RWPE1 (cell line): ENCODE measurements at places on chromosomes 11 and 22.

DNA sequence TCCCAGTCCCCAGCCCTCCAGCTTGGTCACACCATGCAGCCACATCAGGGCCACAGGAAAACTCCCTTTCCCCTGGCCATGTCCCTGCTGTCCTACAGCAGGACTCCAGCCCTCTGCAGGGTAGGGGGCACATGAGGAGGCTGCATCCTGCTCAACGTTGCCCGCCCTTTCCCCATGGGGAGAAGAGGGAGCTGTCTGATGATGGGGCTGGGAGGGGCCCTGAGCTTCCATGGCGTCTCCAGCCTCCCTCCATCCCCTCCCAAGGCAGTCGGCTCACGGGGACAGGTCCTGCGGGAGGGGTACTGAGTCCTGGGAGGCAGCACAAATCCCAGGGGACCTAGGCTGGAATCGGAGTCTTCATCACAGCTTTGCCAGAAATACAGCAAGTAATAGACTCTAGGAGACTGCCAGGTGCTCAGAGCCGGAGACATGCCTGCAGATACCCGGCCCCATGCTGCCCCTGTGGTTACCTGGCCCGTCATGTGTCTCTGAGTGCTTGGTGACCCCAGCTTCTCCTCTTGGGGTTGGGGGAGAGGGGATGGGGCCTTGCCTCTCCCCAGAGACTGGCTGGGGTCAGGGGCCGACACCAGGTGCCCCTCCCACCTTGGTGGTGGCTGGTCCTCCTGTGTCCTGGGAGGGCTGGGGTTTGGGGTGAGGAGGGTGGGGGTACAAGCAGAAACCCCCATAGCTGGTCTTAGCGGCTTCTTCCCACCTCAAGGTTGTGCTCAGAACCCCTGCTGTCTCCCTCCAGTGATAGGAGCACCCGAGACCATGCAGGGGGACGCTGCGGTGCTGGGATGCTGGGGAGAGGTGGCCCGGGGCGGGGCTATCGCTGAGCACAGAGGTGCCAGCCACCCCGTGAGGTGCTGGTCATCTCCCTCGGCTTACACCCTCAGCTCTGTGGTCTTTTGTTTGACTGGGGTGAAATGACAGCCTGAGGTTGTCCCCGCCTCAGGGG lies 2.3 kb downstream of the MRGPRE start:
- no peak for DNase-seq

DNA sequence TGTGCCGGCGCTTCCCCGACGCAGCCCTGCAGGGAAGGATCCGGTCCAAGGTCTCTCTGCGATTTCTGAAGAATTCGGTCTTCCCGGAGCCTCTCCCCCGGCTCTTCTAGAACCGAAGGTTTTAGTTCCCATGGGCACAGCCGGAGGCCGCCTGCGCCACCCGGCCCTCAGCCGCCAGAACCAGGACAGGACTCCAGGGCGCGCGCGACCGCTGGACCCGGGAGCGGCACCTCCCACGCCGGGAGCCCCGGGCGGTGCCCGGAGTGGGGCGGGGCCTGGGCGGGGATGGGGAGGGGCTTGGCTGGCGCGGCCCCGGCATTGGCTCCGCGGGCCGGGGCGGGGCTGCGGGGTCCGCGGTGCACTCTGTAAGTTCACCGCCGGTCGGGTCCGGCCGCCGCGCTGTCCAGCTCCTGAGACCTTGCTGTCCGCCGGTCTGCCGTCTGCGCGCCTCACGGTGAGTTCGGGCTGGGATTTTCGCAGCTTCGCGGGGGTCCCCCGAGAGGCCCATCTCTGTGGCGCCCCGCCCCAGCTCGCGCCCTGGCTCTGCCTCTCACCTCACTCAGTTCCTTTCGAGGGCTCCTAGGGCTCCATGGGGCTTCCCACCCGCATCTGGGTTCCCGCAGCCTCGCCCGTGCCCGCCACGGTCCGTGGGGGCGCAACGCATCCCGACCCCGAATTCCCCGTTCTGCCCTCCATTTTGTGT lies at the start of gene CDC42EP2:
Gene CDC42EP2 (plus strand): TSS at position 366 of the 703 bp plus-strand sequence. CDS start 6,033 bp downstream, outside the sequence.
- DNase-seq, result peak; percentile 90

GRCh38 chr11:11413776-11414175 lies 60.7 kb upstream of the CSNK2A3 start:
- no peak for DNase-seq

DNA sequence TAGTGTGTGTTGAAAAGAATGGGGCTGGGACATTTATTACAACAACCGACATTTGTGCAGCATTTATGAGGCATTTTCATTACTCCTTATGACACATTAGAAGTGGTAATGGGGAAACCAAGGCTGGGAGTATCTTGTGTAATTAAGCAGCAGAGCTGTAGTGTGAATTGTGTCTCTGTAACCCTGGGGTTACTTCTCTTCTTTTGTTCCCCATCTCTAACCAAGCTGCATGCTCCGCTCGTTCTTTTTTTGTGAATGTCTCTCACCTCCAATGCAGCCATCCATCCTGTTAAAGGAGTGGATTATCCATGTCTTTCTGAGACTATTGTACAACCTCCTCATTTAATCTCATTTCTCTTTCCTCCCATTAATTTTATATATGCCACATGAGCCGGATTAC lies 65.7 kb downstream of the ENDOD1 start:
- no peak for DNase-seq

- DNase-seq, result no peak
These were observed 33.9 kb downstream of the MMP20 start for GRCh38 chr11:102591160-102591718.

DNA sequence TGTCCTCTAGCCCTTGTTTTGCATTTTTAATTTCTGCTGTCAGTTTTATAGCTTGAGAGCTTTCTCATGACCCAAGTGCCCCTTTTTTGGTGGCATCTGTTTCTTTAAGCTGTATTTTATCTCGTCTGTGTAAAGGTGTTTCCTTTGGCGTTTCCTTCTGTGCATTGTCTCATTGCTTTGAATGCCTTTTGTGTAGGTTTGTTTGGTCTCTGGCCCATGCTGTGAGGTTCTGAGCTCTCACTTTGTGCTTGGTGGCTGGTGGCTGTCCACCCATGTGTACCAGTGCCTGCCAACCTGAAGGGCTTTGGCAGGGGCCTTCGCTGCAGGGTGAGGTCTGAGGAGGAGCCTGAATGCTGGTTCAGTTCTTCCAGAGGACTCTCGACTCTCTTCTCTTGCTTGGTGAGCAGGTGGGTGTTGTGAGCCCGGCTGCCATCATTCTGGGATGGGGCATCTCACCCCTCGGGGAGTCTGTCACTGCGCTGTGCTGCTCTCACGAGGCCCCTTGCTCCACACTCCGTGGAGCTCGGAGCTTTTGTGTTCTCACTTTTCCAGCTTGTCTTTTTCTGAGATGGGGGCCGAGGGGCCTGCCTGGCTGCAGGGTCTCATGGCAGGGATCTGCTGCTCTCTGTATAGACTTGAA lies 14.9 kb downstream of the AP2A2 start:
- no peak for DNase-seq

GRCh38 chr22:40908895-40909294 lies 42.3 kb upstream of the RBX1 start:
- DNase-seq, result no peak

DNA sequence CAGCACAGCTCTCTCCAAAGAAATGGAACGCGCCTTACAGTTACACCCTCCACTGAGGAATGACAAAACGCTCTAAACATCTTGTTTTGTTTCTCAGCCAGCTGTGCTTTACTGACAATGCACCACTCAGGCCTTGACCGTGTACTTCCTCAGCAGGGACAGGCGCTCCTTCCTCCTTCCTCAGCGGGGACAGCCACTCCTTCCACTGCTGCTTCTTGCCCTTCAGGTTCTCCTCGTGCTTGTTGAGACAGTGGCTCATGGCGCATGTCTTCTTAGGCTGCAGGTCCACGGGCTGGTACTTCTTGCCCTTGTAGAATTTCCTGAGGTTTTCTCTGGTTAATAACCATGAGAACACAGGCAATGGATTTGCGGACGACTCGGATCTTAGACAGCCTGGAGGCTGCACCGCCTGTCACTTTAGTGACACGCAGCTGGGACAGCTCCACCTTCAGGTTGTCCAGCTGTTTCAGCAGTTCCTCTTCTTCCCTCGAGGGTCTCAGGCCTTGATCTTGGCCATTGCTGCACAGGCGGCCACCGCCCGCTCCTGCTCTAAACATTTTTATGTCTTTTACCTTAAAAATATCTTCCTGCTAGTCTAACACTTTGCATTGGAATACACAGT lies 613.8 kb downstream of the BRD1 start:
- DNase-seq, result no peak

DNA sequence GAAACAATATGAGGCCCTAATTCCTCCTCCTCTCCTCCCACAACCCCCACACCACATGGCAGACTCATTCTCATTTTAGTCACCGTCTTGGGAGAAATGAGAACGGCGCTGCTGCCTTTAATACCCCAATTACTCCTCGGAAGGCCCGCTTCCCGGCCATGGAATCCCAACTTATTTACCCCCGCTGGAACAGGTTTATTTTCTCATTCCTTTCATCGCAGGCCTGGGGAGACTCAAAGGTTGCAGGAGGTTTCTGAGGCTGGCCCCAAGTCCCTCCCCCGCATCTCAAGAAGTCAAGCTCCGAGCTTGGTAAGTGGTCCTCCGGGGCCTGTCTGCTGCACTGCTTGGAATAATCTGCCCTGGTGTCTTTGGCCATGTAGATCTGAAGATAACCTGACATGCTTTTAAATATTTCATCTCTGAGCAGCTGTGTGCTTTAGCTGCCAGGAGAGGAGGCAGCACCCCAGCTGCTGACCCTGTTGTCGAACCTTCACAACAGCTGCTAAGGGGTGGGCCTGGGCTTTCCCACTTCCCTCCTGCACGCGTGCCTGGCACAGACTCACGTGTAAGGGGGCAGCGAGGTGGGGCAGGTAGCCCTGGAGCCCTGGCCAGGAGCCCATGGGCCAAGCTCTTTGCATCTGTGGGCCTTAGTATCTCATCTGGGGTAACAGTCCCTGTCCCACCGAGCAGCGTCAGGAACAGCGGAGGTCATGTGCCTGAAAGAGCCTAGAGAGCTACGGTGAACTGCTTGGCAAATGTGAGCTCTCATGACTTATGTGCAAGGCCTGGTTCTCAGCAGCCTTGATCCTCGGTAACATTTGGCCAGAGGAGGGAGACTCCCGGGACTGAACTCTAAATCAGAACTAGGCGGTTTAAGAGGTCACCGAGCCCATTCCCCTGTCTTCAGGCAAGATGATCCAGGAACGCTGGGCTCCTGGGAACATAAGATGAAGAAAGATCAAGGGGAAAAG lies 164.6 kb downstream of the ST3GAL4 start:
- no peak for DNase-seq

DNA sequence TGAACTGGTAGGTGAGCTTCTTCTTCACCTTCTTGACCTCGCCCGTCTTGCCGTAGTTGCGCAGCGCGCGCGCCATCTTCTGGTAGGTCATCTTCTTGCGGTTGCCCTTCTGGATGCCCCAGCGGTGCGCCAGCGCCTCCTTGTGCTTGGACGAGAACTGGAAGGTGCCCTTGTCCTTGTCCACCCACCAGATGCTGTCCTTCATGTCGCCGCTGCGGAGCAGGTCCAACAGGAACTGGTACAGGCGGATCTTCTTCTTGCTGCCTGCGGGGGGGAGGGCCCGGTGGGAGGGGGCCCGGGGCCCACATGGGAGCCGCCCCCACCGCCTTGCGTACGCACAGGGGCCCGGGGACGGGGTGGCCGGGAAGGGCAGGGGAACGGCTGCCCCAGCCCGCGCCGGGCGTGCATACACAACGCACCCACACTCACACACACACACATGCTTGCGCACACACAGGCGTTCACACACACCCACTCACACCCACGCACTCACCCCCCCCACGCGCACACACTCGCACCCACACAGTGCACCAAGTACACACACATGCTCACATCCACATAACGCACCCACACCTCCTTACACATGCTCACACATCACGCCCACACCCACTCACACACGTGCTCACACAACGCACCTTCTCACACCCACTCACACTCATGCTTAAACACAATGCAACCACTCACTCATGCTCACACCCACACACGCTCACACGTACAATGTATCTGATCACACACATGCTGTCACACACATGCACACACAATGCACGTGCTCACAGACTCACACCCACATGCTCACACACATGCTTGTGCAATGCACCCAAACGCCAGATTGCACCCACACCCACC lies 3.0 kb upstream of the MYBPC3 start:
- peak; percentile 76 for DNase-seq

DNA sequence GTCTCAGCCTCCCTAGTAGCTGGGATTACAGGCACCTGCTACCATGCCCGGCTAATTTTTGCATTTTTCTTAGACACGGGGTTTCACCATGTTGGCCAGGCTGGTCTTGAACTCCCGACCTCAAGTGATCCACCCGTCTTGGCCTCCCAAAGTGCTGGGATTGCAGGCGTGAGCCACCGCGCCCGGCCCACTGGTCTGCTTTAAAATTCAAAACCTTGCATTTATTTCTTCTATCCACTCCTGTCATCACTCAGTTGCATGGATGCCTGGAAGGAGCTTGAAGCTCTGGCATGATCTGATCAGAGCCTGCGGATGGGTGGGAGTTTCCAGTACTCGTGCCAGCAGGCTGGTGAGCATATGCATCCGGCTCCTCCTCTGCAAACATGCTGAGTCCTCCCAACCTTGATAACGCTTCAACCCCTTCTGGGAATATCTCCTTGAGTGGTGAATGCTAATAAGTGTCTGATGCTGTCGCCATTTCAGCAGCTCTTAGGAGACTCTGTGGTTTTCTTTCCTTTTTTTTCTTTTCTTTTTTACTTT lies 39.6 kb downstream of the UBASH3B start:
- no peak for DNase-seq

GRCh38 chr11:120183701-120184141 lies 27.1 kb upstream of the OAF start:
- DNase-seq, result no peak

GRCh38 chr11:97856666-97857065 lies 1164.1 kb upstream of the CNTN5 start:
- no peak for DNase-seq

DNA sequence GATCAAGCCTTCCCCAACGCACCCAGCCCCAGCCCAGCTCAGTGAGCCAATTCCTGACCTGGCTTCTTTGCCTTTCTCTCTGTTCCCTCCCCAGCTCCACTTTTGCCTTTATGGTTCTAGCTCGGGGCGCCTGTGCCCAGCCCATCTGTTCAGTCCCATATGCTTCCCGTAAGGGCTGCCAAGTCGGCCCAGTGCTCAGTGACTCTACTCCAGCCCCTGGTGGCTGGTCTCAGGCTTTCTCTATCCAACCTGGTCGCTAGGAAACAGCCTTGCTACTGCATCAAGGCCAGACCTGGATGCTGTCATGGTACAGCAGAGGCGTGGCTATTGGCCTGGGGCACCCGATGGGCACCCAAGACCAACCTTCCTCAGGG lies 178.0 kb downstream of the DSCAML1 start:
- DNase-seq, result no peak

DNA sequence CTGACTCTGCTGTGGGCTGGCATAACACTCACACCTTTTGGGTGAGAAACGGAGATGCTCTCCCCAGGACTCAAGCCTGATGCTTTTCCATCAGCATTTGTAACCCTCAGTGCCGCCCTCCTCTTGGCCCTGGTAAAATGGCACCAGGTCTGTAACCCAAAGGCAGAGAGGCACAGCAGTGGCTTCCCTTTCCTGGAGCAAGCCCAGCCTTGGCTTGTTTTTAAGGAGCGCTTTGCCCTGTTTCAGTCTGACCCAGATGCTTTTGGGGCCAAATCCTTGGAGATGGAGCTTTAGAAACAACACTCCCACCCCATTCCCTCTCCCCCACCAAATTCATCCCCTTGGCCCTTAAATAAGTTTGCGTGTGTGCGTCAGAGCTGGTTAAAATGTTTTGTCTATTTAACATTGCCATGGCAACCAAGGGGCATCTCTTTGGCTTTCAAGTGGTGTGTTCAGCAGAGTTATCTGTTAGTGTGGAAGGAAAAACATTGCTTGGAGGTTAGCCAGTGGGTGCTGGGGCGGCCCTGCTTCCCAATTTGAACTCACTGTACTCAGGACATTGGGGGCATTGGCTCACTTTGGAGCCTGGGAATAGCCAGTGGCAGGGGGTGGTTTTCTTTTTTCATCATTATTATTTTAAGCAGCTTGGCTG lies 134.1 kb downstream of the NAV2 start:
- DNase-seq, result no peak

- no peak for DNase-seq
These were observed 241.2 kb downstream of the CASP12 start for GRCh38 chr11:104657083-104657482.
